ENCODE measurements at places on chromosomes 16 and 17.

GRCh38 chr16:68097088-68097487, 11.9 kb downstream of the NFATC3 start:
- no peak for DNase-seq

GRCh38 chr17:622356-622755, 92.3 kb downstream of the VPS53 start:
- no peak for DNase-seq

DNA sequence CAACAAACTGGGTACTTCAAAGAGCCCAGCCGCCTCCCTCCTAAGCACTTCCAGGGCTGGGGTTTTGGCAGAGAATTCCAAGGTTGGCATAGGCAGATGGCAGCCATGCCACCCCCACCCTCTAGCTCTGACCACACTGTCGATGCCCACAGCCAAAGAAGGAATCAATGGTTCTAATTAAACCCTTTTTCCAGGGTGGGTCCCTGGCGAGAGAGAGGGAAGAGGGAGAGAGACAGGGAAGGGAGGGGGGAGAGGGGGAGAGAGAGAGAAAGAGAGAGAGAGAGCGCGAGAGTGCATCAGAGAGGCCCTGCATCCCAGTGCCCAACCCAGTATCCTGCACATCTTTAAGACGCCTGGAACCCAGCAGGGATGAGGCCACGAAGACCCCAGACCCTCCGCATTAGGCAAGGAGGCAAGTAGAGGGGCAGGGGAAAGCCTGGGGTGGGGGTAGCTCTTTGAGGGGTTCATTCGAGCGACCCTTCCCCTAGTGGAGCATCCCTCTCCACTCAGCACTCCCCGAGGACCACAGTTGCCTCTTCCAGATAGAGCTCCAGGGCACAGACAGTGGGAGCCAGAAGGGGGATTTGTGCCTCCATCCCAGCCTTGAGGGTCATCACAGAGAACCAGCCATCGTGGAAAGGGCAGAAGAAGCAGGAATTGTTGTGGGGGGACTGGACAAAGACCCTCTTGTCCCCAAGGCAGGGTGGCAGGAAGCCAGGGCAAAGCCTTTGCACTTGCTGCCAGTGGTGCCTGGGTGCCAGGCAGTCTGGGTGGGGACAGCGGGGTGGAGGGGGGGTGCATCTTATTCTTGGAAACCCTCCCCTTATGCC, 2.6 kb downstream of the SRCIN1 start:
- DNase-seq = no peak

GRCh38 chr17:43560461-43561427, 14.6 kb upstream of the ETV4 start:
- no peak for DNase-seq

Data from SK-N-SH (cell line).